Naive B cell (primary cell): ENCODE measurements at places on chromosomes 6 and 20.
A peak's percentile ranks its signal among the peaks of the same experiment; 100 is the strongest.

DNA sequence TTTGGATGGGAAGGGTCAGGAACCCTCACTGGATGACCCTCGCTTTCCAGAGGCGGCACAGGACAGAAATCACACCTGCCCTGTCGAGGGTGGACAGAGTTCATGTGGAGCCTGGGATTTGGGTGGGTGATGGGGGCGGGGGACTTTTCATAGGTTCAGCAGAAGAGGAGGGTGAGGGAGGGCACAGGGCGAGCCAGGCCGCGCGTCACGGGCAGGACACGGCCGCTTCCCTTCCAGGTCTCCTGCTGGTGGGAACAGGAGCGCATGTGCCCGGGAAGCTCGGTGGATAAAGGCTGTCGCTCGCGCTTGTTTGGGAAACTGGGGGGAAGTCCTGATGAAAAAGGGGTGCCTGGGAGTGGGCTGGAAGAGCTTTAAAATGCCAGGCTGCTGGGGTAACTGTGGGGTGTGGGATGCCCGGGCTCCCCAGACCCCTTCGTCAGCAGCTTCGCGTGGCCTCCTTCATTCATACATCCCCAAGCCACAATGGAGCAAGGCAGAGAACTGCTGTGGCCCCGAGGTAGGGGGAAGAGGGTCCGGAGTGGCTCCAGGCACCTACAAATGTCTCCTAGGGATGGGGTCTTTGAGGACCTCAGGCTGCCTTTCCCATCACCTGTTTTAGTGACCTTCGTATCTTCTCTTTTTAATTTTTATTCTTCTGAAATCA, 102.2 kb downstream of the DACT2 start:
- DNase-seq: no peak

- DNase-seq: no peak
These were observed 2.0 kb upstream of the LGSN start for GRCh38 chr6:63321821-63322220.

- no peak for DNase-seq
These were observed 91.6 kb downstream of the EPM2A start for GRCh38 chr6:145643760-145644159.

DNA sequence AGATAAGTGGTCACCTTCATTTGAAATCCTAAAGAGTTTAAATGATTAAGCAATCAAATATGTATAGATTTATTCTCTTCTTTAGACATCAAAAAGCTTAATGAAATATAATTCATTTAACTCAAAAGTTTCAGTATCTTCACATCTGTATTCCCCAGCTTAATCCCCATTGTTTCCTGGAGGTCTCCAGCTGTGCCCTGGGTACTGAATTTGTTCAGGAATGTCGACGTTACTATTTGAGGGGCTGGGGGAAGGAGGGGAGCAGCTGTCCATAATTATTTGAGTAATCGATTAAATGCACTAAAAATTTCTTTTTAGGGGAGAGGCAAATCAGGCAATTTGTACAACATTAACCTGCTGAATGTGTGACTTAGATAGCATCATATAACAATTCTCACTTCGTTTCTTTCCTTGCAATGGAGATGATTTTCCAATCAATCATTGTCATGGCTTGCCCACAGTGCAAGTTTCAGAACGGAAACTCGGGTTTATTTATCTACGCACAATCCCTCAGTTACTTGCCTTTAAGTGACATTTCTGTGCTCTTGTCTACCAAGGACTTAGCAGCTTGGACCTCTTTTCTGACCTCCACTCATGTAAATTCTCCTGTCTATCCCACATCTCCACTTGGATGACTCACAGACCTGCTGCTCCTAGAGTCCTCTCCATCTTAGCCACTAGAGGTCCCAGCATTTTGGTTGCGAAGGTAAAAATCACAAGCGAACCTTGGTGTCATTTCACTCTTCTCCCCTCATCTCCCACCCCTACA, 3.9 kb downstream of the DOK5 start:
- DNase-seq: no peak

DNA sequence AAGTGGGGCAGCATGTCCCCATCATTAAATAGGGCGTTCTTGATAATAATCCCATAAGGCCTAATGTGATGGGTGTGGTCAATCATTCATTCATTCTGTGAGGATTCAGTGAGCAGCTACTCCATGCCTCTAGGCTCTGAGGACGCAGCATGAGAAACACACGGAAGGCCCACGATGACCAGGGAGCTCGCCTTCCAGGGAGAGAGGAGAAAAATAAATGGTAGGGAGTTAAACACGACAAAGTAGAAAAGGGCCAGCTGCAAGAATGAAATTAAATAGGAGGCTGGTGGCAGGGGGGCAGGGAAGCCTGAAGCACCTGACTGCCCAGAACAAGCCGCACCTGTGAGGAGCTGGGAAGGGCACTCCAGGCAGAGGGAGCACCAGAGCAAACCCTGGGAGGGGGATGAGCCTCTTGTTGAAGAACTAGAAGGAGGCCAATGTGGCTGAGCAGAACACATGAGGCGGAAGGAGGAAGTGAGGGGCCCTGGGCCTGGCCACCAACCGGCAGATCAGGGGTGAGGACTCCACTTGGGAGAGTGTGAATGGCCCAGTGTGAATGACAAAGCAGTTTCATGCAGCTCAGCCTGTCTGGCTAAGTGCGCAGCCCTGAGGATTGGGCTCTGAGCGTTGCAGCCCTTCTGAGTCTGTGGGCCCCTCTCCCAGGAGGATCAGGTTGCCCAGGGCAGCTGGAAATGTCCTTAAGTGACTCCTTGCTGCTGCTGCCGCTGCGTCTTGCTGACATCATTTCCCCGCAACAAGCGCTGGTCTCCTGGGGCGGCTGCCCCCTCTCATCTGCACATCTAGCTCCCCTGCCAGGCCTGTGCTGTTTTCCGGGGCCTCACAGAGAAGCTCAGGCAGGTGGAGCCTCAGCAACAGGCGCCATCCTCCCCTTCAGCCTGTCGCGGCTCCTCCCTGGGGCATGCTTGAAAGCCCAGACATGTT, 99.9 kb downstream of the CDH26 start:
- peak; percentile 6 for DNase-seq

DNA sequence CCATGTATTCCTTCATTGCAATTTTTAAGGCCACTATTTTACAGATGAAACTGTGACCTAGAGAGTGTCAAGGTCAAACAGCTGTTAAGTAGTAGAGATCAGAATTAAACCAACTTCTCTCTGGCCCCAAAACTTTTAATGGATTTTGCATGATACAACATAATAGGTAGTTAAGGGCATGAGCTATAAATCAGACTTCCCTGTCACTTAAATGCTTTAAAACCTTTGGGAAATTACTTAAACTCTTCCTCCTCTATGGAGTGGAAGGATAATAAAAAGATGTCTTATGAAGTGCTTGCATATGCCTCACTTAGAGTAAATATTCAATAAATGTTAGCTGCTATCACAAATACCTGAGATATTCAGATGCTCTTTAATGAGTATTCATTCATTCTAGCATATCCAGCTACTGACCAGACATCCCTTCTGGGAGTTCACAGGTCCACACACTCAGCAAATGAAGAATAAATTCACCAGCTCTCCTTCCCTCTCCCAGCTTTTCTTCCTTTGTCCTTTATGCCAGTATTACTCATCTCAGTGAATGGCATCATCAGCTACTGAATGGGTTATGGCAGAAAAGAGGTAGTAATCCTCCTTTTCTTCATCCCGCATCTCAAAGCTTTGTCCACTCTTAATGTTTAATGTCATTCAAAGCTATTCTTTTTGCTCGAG, 36.2 kb downstream of the EYA4 start:
- no peak for DNase-seq

GRCh38 chr6:46412662-46413061, 78.6 kb downstream of the RCAN2 start:
- DNase-seq: no peak

GRCh38 chr6:155461556-155461955, 5.9 kb upstream of the NOX3 start:
- DNase-seq: no peak

DNA sequence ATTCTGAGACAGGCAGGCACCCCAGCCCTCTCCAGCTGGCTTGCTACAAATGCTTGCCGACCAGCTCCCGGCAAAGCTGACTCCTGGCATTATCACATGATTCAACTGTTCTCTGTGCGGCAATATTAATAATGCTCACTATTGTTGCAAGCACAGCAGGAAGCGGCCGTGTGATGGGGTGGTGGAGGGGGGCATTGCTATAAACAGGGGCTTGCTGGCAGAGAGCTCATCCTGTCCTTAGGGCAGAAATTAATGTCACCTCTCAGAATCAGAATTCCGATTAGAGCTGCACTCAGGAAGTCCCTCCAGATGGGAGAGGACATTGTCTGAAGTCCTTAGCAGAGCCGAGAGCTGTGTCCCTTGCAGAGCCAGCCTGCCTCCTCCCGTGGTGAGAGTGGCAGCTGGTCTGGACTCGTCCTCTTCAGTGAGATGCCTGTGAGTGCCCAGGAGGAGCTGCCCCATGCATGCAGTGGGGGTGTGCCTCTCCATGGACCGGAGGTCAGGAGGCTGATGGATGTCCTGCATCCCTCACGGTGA, 162.5 kb downstream of the CDH4 start:
- no peak for DNase-seq

DNA sequence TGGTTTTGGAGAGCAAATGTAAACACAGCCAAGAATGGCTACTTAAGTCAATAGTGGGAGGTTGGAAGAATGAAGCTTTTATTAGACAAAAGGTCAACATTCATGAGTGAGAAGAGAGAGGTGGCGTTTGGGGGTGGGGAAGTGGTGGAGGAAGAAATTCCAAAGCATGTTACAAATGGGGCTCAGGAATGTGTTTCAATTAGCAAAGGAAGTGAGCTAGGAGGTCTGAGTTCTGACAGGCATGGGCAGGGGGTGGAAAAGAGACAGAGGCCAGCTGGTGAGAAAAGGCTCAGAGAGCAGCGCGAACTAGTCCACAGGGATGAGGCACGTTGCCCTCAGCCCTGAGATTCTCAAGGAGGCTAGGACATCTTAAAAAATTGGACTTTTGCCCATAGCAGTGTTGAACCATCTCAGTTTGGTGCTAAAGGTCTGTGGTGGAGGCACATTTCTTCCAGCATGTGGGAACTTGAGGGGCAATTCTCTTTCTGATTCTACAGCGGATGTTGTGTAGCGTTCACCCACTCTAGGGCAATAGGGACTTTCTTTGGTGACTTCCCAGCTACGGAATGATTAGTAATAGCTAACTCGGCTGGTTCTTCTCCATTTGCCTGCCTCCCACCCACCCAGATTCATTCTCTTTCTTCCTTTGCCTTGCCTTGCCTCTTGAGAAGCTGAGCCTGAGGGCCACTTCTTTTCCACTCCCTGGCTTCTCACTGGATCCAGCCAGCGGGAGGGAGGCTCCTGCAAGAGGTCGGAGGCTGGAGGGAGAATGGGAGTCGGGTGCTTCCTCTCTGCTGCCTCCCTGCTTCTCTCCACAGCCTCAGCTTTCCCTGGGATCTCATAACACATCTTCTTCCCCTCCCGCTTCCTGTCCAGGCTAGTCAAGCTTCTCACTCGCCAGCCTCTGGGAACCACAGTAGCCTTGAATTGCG, 45.1 kb upstream of the NEDD9 start:
- no peak for DNase-seq

DNA sequence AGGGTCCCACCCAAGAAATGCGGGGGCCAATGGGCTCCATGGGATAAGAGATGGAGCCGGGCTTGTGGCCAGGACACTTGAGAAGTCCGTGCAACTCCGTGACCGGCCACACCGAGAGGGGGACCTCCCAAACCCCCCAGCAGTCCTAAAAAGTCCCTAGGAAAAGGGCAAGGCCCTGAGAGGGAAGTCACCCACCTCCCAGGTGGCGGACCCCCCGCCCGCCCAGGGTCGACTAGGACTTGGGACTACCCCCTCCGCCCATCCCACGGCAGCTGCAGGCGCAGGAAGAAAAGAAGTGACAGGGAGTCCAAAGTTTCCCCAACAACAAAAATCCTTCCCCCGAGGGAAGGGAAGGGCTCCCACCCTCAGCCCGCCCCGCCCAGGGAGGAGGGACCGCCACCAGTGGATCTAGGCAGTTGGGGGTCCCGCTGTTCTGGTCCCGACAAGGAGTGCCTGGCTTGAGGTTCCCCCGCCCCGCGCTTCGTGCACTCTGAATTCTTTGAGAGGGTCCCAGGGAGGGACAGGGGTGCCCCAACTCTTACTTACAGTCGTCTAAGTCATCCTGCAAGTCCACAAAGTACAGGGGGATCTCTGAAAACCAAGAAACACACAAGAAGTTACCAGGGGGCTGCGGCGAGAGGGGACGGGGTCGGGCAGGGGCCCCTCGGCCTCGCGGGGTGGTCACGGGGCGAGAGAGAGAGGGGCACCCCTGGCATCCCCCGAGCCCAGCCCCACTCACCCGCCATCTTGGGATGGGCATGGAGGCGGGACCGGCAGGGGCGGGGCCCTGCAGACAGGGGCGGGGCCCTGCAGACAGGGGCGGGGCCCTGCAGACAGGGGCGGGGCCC, 611 bp upstream of the RAB22A start:
- peak; percentile 71 for DNase-seq

DNA sequence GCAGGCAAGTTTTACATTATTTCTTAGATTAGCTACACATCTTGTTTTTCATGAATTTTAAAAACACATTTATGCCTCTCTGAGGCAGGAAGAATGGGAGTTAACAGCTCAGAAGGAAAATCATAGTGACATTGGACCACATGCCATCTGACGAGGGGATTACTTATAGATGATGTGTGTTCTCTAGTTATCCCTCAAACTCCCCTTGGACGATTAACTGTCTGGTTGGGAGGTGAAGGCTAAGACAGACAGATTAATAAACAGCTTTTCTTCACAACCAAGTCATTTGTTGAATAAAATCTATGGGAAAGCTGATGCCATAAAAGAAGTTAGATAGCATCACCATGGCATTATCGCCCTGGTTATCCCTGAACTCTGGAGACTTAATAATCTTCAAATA, 80.0 kb upstream of the PREP start:
- no peak for DNase-seq
